ENCODE measurements at places on chromosomes 12 and 14.

DNA sequence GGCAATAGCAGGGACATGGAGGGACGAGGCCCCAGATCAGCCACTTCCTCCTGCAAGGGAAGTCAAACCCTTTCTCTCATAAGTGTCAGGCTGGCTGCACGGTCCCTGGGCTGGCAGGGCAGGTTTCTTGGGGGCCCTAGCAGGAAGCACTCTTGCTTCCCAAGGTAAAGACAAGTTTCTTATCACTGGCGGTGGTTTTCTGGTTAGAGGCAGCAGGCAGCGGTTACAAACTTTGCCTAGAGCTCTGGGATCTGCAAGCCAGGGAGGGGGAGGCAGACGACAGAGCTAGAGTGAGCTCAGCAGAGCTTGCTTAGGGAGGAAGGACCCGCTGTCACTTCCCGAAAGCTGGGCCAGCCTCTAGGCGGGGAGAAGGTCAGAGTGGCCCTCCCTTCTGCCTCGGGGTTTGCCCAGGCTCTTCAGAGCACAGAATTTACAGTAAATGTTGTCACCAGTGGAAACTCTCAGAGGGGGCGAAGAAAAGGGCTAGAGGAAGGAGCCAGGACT, 20.4 kb downstream of the BATF start:
- DNase-seq: peak; percentile 85

- peak; percentile 77 for DNase-seq
Measured at GRCh38 chr12:104520242-104520900, 63.6 kb downstream of the CHST11 start.

- DNase-seq: no peak
Measured at GRCh38 chr14:70814466-70814865, 5.2 kb upstream of the MAP3K9 start.

DNA sequence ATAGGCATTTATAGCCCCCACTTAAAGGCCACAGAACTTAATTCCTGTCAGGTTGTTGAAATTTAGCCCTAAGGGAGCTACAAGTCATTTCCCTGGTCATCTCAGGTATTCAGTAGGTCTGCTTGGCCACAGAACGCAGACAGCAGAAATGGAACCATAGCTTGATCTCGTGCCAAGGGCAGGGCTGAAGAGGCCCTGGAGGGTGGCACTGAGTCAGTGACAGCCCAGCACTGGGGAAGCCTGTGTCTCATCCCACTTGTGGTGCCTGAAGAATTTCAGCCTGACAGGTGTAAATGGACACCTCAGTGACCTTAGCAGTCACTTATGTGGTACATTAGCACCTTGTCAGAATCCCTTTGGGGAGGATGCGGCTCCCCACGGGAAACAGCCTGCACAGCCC, 6.6 kb downstream of the PRKAB1 start:
- DNase-seq: no peak

DNA sequence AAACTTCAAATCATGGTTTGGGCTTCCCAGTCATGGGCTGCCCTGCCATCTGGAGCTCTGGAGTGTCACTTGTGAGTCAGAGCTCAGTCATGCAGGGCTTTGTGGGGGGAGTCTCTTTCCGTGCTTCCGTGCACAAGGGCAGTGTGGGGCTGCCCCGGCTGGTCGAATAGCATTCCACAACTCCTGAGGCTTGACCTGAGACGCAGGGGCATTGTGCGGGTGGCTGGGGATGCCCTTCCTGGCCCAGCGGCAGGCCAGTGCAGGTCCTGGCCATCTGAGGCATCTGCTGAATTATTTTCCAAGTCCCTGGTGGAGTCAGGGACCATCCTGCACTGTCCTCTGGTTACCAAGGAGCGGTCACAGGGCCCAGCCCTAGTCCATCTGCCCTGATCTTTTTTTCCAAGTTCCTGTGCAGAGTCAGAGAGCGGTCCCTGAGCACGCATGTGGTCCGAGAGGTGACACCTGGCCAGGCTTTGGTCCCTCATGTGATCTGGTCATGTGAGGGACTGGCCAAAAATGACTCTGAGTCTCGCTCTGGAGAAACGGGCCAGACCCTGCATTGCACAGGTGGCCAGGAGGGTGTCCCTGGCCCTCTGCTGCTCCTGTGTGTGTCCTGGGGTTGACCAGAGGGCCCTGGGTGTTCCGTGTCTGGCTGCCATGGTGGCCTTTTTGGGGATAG, 167.0 kb upstream of the ALG10B start:
- no peak for DNase-seq

DNA sequence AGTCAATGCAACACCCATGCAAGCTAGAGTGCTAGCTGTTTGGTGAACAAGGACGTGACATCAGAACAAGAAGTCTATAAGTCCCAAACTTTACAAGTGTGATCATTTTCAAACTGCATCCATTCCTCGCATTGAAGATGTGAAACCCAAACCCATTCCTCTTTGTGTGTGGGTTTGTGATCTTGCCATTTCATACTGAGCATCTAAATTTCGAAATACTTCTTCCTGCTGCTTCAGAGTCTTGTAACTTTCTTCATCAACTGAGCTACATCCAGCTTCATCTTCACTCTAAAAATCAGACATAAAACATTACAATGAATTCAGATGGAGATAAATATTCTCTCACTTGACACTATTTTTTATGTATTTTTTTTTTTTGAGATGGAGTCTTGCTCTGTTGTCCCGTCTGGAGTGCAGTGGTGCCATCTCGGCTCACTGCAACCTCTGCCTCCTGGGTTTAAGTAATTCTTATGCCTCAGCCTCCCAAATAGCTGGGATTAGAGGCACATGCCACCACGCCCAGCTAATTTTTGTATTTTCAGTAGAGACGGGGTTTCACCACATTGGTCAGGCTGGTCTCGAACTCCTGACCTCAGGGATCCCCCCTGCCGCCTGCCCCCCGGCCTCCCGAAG, 4.8 kb upstream of the ZCCHC8 start:
- no peak for DNase-seq

DNA sequence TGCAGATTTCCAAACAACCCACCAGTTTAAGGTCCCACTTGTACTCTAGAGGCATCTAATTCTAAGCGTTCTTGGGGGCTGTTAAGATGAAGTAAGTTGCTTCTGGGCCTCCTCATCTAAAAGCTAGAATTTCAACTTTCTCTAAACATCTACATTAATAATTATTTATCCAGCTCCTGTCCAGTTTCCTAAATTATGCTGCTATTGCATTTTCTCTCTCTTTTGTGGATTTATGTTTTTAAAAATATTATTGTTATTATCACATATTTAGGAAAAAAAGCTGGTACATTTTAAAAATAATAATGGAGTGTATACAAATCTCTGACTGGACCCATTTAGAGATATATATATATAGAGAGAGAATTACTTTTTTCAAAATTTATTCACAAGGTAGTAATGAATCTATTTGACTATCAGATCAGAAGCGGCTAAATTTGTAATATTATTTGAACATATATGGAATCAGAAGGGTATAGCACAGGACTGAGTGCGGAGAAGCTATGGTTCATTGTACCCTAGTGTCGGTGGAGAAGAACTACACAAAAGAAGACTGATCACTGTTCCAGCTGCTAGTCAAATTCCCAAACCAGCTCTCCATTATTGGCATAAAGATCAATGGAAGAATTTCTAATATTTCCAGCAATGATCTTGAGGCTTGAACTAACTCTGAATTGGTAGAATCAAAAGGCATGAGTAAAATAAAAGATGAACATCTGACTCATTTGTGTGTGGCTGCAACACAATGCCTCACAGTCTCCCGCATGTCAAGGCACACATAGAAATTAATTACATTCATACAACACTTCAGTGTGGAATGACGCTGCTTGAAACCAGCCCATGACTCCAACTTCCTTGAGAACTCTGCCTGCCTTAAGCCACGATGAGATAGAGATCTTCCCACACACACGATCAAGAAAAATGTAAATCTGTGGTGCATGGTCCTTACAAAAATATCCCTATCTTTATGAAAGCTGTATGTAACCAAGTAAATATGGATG, 433.4 kb upstream of the OR4E1 start:
- DNase-seq: no peak

- DNase-seq: no peak
Measured at GRCh38 chr12:45587877-45588533, 141.5 kb upstream of the ARID2 start.

DNA sequence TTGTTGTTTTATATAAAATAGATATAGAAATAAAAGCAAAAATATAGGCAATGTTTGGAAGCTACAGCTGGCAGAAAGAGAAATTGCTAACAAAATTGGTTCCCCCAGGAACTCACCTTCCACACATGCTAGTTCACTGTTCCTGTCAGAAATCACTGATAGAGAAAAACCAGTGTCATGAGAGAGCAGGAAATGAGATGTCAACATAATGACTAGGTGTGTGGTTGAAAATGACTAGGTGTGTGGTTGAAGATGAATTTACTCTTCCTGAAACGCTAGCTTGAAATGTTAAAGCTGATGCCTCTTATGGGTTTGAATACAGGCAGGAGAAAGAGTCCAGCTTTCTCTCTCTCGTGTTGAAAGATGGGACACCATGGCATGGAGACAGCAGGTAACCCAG, 216.3 kb downstream of the C12orf42 start:
- no peak for DNase-seq

DNA sequence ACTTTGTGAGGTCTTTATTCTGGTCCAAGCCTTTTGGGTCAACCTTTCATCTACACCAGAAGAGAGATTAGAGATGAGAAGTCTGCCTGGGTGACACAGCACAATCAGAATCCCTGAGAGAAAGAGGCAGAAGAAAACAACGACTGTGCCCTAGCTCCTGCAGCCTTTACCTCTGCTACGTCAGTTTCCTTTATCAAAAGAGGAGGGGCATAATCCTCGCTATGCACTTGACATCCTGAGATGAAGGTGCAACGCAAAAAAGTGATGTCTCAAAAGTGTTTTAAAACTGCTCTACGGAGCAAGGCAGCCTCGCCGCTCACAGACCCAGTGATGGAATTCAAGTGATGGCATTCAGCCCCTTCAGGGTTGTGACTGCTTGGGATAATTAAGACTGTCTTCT, 21.7 kb downstream of the ZDHHC22 start:
- no peak for DNase-seq

GRCh38 chr14:51365241-51365965, 125.4 kb downstream of the TMX1 start:
- DNase-seq: peak; percentile 67

GRCh38 chr12:85572956-85573355, 263.3 kb downstream of the RASSF9 start:
- DNase-seq: no peak

GRCh38 chr14:90608929-90609341, 207.3 kb downstream of the TTC7B start:
- no peak for DNase-seq

DNA sequence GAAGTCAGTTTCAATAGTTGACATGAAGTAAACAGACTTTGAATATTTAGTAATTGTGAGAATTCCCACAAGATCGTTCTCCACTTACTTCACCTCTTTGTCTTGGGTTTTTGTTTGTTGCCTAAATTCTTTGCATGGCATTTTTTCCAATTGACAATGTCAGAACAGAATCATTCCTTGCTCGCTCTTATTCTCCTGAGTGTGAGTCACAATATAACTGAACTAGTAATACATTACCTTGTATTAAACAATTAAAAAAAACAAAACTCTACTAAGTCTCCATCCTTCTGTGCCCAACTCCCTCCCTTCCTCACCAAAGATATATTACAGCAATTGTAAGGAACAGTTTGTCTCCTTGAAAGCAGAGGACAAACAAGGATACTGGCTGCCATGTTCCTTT, 638.8 kb upstream of the NOVA1 start:
- no peak for DNase-seq

GRCh38 chr12:57149245-57149900, 2.0 kb upstream of the LRP1-AS start:
- no peak for DNase-seq

DNA sequence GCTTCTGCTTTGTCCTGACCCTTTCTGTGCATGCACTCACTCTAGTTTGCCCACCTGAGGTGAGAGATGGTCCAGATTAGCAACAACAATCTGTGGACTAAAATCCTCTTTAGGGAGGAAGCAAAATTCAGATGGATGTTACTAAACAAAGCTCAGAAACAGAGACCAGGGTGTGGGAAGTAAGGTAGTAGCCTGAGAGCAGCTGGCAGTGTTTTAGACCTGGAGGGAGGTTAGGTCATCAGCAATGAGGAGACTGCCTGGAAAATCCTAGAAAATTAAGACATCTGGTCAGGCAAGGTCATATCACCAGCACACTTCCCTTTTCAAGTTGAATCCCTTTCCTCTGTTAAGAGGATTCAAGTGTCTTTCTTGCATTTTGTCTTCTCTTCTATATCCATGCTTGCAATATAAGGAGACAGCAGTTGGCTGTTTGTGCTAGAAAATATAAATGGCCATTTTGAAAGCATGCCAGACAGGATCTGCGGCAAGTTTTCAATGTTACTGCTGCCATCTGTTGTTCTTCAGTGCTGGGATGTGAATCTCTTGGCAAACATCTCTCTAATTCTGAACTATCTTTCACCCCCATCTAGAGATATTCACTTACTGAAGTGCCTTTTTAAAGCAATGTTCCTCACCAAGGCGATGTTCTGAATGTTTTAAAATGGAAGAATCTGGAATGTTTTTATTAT, 266.4 kb downstream of the NAV3 start:
- DNase-seq: peak; percentile 78

DNA sequence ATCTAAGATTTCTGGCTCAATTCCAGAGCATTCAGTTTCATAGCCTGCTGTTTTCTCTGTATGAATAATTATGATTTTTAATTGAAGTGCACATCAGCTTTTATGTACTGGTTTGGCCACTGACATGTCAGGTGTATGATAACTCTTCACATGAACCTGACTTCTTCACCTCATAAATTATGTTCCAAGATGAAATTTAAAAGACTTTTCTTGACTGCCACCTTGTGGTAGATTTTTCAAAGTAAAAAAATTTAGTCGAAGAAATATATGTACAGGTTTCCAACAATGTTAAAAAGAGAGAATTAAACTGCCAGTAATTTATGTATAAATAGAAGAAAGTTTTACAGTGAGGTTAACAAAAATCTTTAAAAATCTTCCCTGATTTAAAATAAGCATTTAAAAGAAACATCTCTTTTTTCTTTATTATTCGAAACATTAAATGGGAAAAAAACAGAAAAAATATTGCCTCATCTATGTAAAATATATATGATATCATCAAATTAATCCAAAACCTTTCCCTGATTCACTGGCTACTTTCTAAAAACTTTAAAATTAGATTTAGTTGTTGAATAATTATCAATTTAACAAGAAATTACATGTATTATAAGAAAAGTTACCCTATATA, 124.9 kb upstream of the ATXN7L3B start:
- DNase-seq: peak; percentile 29

GRCh38 chr12:121465921-121466793, 66.2 kb downstream of the RNF34 start:
- DNase-seq: peak; percentile 30

DNA sequence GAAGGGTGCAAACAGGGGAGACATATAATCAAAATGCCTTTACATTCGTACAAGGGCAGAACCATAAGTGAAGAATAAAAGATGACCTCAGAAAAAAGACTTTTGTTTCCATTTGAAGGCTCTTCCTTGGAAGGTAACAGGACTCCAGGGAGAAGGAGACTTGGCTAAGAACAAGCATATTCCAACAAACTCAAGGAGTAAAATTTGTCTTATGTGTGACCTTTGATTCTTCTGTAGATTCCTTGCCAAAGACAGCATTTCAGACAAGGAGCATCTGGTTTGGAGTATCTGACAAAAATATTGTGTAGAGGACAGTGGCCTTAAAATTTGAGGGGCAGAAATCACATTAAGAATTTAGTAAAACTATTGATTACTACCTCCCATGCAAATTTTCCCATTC, 991.9 kb downstream of the FLRT2 start:
- no peak for DNase-seq
